ENCODE measurements at places on chromosomes 3 and 15.
A peak's percentile ranks its signal among the peaks of the same experiment; 100 is the strongest.

- peak; percentile 34 for DNase-seq
These were observed 16.1 kb upstream of the IL1RAP start for GRCh38 chr3:190497811-190498210.

- no peak for DNase-seq
These were observed 27.9 kb upstream of the IL1RAP start for GRCh38 chr3:190485830-190486532.

DNA sequence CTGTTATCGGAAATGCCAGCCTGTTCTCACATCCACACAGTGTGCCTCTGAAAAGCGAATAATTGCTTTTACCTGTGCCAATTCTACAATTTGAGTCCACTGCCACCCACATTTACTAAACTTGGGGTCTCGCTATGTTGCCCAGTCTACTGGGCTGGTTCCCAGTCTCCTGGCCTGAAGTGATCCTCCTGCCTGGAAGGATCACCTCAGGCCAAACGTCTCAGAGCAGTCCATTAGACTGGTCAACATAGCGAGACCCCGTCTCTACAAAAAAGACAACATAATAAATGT is 827 bp upstream of the INO80 start:
- DNase-seq: no peak

DNA sequence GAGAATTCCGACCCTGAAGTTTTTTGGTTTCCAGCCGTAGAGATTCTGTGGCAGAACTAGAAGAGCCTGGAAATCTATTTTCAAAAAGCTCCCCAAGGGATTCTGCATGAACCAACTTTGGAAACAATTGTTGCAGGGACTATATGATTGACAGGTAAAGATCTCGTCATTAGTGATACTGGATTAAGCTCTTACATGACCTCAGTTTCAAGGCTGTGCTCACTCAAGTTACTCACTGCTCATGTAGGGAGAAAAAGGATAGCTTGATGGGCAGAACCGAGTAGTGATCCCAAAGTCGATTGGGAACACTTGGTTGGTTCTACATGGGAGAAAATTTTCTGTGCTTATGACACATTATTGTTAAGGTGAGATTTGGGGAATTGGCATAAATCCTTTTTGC is 142.3 kb upstream of the RASGRP1 start:
- no peak for DNase-seq

- no peak for DNase-seq
These were observed 75.3 kb downstream of the TMEM108 start for GRCh38 chr3:133113526-133113925.

- no peak for DNase-seq
These were observed 11.3 kb upstream of the TMOD3 start for GRCh38 chr15:51818150-51818549.

DNA sequence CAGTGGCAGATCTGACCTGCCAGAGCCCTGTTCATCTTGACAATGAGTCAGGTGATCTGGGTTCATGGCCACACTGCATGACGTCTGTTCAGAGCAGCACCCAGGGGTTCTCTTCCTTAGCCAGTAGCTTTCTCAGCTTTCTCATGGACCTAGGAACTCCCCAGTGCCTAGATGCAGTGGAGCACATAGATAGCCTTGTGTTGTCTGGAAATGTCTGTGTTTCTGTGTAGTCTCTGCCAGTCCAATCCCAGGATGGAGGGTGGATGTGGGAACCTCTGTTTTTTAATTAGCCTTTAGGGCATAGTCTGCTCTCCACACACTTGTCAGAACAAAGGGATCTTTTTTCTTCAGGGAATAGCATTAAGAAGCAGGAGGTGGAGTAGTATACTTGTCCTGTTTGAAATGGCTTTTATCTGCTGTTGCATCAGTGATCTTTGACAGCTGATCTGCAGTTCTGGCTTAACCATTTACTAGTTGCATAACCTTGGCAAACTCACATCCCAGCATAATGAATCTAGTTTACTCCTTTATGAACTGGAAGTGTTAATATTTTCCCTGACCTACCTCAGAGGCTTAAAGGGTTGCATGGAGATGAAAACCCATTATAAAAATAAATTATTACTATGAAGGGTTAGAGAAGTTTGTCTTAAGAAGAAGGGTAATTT is 16.1 kb upstream of the CACNA1D start:
- DNase-seq: no peak

- no peak for DNase-seq
These were observed 18.1 kb upstream of the ZBED2 start for GRCh38 chr3:111613294-111613693.

- peak; percentile 44 for DNase-seq
These were observed 4.8 kb downstream of the UBE2E1 start for GRCh38 chr3:23810343-23811184.

- DNase-seq: no peak
These were observed 223.0 kb downstream of the THSD4 start for GRCh38 chr15:71338265-71338664.

DNA sequence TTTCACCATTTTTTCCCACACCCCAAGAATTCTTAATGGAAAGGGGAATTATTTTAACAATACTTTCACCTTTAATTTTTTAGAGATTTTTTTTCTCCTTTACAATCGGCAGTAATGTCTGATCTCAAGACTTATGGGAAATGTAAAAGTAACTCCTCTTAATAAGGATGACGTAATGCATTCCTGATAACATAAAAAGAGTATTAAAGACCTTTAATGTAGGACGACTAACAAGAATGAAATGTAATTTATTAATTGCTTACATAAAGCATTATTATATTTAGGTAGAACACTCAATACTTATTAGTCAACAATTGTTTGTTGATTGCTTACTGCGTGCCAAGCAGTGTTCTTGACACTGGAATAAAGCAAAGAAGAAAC is 416.8 kb upstream of the NAALADL2 start:
- no peak for DNase-seq

DNA sequence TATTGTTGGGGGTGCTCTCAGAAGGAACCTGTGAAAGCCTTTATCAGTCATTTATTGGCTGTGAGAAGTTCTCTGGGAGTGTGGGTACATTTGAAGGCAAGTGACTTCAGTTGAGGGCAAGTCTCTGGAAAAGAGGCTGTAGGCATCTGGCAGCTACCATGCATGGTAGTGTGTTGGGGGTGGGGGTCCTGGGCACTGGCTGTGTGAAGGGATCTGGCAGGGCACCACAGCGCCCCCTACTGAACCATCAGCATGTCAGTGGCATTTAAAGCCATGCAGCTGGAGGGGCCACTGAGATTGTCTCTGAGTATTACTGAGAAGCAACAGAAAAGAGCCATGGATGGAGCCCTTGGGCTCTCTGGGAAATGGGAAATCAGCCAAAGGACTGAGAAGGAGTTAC is 30.6 kb downstream of the CRTAP start:
- DNase-seq: no peak

DNA sequence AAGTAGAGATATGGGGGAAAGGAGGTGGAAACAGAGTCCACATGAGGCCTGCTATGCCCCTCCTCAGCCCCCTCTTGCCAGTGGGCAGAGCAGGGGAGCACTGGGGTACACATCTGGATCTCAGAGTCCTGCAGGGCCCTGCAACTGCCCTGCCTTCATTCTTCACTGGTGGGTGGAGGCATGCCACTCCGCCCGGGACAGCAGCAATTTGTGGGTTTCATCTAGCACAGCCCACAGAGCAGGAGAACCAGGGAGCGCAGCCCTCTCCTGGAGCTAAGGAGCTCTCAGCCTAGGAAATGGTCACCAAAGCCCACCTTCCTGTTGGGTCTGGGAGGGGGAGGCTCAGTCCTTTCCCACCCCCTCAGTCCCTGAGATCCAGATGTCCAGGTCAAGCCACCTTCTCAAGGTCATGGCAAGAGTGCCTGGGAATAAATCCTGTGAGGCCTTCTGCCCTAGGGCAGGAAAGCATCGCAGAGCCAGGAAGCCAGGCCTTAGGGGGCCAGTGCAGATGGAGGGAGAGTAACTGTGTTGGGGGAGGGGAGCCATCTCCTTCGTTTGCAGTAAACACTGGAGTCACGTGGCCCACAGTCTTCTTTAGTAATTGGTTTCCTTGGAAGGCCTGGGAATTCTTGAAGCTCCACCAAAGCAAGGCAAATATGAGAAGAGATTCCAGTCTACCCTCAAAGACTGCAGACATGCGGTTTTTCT is 31.0 kb downstream of the ANP32A start:
- no peak for DNase-seq

GRCh38 chr15:45604326-45604725 is 17.1 kb downstream of the BLOC1S6 start:
- no peak for DNase-seq

GRCh38 chr3:129602309-129602708 is 4.2 kb downstream of the PLXND1 start:
- peak; percentile 23 for DNase-seq

DNA sequence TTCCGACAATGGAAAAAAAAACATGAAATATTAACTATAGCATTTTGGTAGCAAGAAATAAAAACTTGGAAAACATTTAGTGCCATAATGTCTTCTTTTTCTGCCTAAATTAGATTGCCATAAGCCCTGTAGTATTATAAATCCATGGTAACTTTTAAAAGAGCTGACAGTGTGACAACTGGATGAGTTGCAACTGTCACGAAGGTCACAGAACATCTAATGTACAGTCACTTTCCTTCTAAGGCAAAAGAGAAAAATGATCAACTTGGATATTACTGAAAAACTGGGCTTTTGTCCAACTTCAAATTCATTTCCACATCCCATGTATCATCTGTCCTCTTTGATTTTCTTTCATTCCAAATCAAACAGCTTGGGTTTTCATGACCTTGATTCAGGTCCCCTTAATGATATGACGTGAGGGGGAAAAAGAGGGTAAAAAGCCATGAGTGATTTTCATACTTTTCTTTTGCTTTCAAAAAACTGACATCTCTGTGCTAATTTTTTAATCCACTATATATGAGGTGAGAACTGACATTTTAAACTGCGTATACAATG is 602 bp downstream of the CPB1 start:
- DNase-seq: no peak

DNA sequence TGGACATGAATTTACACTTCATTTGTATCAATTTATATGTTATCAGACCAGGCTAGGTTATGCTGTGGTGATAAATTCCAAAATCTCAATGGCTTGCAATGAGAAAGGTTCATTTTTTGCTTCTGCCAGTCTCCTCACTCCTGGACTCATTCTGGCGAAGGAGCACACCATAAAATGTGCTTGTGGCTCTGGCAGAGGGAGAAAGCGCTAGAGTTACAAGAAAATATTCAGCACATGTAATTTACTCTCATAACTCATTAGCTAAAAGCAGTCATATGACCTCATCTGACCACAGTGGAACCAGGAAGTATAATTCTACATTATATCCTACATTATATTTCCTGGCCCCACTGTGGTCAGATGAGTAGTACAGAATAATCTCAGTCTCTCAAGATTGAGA is 193.8 kb downstream of the BCHE start:
- DNase-seq: no peak

- no peak for DNase-seq
These were observed 19.1 kb downstream of the UROC1 start for GRCh38 chr3:126498461-126498860.

GRCh38 chr3:130465521-130465920 is 51.5 kb upstream of the COL6A6 start:
- no peak for DNase-seq

GRCh38 chr15:91408476-91409076 is 308.5 kb downstream of the SV2B start:
- DNase-seq: peak; percentile 45

DNA sequence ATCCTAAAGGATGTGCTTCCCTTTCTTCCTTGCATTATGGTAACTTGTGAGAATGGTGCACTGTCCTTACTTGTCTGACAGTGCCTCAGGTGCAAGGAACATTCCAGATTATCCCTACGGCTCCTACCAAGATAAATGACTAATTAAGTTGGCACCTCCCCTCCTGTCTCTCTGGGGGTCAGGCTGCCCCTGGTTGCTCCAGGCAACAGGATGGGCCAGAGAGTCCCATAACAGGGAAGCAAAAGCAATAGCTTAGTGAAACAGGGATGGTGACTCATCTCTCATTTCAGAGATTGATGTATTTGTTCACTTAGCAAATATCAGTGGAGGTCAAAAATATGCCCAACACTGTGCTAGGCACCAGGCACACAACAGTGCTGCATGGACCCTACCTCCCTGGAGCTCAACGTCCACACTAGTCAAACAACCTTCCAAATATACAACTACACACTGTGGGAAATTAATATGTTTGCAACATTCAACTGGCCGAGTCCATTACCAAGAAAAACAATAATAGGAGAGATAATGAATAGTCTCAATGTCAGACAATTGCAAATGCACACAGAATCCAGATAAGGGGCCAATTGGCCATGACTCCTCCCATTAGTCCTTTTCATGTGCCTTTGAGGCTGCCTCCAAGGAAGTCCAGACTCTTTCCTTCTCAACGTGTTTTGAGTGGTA is 249.0 kb downstream of the TLE3 start:
- no peak for DNase-seq

DNA sequence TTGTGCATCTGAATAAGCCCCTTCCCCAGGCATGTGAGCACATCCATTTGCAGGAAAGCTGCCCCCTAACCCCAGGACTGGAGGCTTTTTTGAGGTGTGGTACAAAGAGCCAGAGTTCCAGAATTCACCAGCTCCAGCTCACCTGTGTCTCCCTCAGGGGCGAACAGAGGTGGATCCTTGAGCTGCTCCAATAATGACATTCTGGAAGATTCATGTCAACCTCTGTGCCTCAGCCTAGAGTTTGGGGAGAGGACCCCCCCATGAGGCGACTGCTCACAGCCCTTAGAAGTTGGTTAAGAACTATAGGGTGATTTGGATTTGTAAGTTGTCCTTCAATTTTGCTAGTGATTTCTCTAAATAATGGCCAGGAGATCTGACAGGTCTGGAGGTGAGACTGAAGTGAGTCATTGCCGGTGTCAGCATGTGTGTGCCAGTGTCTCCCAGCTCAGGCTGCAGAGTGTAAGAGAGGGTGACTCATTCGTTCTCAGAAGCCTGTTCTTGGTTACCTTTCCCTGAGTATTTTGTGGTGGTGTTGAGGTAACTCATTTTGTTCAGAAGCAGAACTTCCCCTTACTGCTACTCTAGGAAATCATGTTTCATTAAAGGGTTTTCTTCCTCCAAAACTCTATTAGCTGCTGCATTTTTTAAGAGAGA is 136.9 kb upstream of the TOPAZ1 start:
- no peak for DNase-seq

DNA sequence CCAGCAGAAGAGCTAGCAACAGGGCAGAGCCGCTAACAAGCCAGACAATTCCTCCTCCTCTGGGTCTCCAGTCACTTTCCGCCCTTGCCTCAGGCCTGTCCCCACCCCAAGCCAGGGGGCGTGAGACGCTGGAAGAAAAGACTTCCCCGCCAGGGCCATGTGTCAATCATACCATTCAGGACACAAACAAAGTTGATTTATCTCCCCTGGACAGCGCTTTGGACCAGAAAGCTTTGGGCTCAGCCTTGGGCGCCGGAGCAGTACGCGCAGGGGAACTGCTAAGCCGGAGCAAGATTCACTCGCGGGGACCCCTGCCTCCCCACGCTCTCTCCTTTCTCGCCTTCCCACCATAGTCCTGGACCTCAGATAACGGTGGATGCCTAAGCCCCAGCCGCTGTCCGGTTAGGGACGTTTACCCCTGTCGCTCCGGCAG is 479 bp downstream of the LRRC2 start:
- peak; percentile 38 for DNase-seq
